Natural killer cell treated with Interleukin-12 subunit alpha and Interleukin-12 subunit beta and Interleukin-15 and Interleukin-18, amount 100 ng/mL, for 72 hours (primary cell): ENCODE measurements at places on chromosomes 16 and 17. TPM values are rescaled to one million over a fixed set of nuclear protein-coding genes. Genes with fewer than 3 reads are reported as not detected.

NACA2 gene
- not detected for total RNA-seq

DNAH9 gene
- total RNA-seq: not detected

RPRML gene
- not detected for total RNA-seq

DNA sequence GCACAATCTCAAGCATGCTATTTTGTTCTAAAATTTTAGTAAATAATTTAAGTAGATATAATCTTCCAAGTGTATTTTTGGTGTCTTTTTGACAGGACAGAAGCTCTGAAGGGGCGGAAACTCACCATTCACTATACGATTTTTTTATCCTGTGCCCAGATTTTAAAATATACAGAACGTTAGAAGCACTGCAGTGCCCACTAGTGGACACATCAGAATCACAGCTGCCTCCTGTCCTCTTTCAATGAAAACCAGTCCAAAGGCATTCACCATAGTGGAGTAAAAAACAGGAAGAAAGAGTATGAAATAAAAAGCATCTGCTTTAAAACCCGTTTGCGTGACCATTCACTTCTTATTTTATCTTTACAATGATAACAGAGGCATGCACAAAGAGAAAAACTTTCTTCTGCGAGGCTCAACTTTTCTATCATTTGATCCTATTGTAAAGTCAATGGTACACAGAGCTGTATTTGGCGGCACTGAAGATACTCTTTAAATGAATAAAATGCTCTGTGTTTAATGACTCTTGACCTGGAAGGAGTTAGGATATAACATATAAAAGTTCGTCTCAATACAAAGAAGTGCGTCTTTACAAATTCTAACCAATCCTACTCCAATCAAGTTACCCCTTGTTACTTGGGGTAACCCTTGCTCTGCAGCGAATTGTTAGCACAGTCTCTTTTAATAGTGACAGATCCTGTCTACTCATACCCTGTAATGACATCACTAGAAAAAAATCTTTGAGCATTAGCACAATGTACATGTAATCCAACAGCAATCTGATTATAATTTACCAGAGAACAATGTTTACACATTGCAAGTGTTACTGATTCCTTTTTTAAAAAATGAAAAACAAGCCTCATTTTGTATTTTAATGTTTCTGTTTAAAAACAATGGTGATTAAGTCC is 339.8 kb upstream of the PSMD7 start:
- no peak for DNase-seq
- no peaks in the 10 kb centered on the region for H3K36me3 ChIP-seq
- no peaks in the 10 kb centered on the region for H3K27me3 ChIP-seq

DNA sequence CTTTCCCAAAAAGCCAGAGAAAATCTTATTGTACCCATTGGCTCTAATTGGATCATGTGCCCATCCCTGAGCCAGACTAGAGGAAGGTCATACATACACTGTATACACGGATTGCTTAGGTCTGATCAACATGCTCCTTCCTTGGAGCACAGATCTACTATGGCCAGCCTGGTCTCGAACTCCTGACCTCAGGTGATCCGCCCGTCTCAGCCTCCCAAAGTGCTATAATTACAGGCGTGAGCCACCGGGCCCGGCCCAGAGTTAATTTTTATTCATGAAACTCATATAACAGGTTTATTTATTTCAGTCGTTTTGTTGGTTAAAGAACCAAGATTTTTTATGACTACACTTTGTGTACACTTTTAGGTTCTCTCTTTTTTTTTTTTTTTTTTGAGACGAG is 1.2 kb upstream of the TAOK1 start:
- no peak overlapping the region for H3K27ac ChIP-seq
- no peaks in the 10 kb centered on the region for H3K36me3 ChIP-seq
- peaks cover 35% of the 10 kb centered on the region for H3K4me1 ChIP-seq
- no peak for DNase-seq

- H3K4me3 ChIP-seq: no peak overlapping the region
- H3K27me3 ChIP-seq: no peaks in the 10 kb centered on the region
- H3K4me1 ChIP-seq: peaks cover 28% of the 10 kb centered on the region
- H3K27ac ChIP-seq: no peak overlapping the region
- DNase-seq: no peak
- H3K36me3 ChIP-seq: no peaks in the 10 kb centered on the region
These were observed 21.3 kb downstream of the DEF8 start for GRCh38 chr16:89969741-89970410.
